Activated CD8-positive, alpha-beta memory T cell treated with anti-CD3 and anti-CD28 coated beads for 48 hours (primary cell): ENCODE measurements at places on chromosomes 2 and 18.

- DNase-seq = no peak
These were observed 834.5 kb upstream of the ID2 start for GRCh38 chr2:7847321-7847720.

DNA sequence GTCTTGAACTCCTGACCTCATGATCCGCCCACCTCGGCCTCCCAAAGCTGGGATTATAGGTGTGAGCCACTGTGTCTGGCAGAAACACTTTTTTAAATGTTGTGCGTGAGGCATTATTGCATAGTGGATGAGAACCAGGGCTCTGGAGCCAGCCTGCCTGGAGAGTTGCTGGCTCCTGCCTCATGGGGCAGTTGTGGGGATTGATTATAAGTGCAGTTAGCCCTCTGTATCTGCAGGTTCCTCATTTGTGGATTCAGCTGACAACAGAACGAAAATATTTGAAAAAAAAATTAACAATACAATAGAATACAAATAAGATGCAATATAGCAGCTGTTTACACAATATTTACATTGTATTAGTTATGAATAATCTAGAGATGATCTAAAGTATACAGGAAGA is 129.4 kb upstream of the EML6 start:
- no peak for DNase-seq

DNA sequence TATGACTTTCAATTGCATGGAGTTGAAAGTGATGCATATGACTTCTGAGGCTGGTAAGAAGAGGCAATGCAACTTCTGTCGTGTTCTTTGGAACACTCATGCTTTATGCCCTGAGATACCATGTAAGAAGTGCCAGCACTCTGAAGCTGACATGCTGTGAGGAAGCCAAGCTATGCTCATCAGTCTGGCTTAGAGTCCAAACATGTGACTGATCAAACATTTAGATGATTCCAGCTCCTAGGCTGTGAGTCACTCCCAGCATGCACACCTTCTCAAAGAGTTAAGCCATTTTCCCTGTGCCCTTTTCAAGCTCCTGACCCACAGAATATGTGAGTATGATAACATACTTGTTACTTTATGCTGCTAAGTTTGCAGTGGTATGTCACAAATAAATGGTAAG is 15.8 kb upstream of the VRK2 start:
- DNase-seq = no peak

DNA sequence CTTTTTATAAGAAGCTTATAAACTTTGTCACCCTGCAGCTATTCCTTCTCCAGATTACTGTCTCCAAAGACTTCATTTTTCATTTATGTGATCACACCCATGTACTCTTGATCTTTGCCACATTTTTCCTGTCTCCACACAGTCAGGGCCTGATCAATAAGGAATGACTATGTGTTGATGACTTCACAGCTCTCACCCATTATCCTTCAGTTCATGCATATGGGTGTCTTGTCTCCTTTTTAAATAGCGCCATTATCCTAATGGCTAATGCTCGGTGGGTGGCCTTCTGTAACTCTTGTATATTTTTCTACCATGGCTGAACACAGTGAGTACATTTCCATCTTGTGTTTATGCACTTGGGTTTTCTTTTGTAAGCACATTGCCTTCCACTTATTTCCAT is 335.7 kb upstream of the NRP2 start:
- no peak for DNase-seq

- DNase-seq = no peak
These were observed 68.1 kb upstream of the CSRNP3 start for GRCh38 chr2:165401285-165401852.

GRCh38 chr18:56197241-56197859 is 441.0 kb downstream of the TXNL1 start:
- DNase-seq = no peak
